ENCODE measurements at places on chromosomes 7 and 10.
A peak's percentile ranks its signal among the peaks of the same experiment; 100 is the strongest.

- no peak for DNase-seq
These were observed 954 bp downstream of the FSCN3 start for GRCh38 chr7:127594490-127594889.

- DNase-seq: no peak
These were observed 882 bp downstream of the DLX6 start for GRCh38 chr7:97006055-97006815.

DNA sequence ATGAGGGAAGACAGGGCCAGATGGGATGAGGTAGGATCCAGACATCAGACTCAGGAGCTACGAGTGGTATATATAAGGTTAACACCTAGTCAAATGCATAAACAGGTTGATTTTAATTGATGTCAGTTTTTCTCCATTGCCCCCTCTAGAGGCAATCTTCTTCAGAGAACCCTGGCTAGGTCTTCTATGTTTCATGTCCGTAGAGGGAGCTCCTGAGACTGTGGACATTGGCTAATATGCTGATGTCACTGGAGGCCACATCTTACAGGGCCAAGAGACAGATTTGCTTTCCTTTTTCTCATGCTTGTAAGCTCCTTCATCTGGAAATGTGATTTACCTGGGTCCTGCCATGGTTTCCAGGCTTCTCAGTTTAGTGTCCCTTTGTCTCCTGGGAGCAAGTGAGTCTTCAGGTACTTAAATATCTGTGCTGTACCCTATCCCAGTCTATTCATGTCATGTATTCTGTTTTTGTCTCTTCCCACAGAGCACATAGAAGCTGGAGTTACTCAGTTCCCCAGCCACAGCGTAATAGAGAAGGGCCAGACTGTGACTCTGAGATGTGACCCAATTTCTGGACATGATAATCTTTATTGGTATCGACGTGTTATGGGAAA is 161.6 kb upstream of the PRSS1 start:
- DNase-seq: no peak

- DNase-seq: peak; percentile 20
These were observed 97.3 kb downstream of the CLEC2L start for GRCh38 chr7:139620676-139621344.

DNA sequence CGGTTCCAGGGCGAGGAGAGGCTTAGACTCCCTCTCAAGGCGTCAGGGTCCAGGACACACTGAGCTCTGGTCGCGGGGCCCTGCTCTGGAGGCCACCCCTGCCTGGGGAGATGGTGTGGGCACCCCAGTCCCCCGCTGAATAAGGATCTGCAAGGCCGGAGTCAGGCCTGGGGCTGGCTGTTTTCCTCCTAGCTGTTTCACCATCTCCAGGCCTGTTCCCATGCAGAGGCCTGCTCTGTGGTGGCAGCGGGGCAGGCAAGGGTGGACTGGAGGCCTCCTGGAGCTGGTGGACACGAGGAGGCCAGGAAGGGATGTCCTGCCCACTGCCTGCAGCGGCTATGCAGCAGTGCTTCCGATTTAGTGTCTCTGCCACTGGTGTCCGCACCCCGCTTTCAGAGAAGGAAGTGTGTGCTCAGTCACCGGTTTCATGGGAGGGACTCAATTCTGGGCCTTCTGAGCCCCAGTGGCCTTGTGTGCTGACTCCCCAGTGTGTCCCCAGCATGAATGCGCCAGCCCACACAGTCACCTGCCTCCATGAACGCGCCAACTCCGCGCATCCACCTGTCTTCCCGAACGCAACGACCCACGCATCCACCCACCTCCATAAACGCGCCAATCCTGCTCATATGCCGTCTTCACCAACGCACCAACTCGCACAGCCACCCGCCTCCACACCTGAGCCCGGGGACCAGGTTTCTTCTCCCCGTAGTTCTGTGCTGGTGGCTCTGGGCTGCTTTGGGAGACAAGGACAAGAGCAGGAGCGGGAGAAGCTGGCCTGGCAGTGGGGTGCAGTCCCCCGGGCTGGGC is 14.5 kb upstream of the GPR146 start:
- no peak for DNase-seq

Measured in activated CD8-positive, alpha-beta memory T cell treated with anti-CD3 and anti-CD28 coated beads for 1 hour (primary cell).